ENCODE measurements at places on chromosomes 3 and 15.

DNA sequence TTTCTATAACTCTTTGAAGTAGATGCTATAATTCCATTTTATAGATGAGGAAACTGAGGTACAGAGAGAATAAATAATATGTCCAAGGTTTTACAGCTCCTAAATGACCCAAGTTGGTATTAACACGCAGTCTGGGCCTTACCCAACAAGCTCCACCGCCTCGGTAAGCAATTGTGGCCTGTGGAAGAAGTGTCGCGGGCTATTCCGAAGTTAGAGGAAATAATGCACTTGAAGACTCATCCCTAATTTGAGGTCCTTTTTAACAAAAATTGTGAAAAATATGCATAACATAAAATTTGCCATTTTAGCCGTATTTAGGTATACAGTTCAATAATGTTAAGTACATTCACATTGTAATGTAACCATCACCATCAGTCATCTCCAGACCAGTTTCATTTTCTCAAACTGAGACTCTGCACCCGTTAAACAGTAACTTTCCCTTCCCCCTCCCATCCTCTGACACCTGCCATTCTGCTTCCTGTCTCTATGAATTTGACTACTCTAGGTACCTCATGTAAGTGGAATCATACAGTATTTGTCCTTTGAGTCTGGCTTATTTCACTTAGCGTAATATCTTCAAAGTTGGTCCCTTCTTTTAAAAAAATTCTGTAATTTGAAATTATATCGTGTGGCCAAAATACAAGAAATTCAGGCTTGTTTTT, 18.2 kb downstream of the IDH3A start:
- no peaks in the 10 kb centered on the region for H3K27me3 ChIP-seq
- no peak overlapping the region for H3K4me3 ChIP-seq
- no peak overlapping the region for H3K27ac ChIP-seq
- peaks cover 12% of the 10 kb centered on the region for H3K36me3 ChIP-seq
- no peaks in the 10 kb centered on the region for H3K4me1 ChIP-seq

DNA sequence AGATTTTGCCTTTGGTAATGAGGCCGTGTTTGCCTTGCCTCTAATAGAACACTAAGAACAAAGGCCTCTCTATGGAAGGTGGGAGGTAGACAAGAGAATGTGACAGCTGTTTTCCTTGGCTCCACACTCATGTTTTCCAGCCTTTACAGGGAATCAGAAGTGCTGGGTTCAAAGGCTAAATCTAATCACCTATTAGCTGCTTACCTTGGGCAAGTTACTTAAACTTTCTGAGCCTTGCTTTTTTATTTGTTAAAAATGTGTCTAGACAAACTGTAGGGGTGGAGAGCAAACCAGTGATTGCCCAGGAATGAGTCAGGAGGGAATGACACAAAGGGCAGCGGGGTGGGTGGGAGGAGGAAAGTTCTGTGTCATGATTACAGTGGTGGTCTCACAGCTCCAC, 179.0 kb downstream of the P3H2 start:
- no peak overlapping the region for H3K4me3 ChIP-seq
- H3K27ac ChIP-seq, result no peak overlapping the region
- H3K27me3 ChIP-seq, result peaks cover 2% of the 10 kb centered on the region
- H3K4me1 ChIP-seq, result no peaks in the 10 kb centered on the region

GRCh38 chr3:118272991-118273390, 761.7 kb downstream of the IGSF11 start:
- DNase-seq, result no peak
- H3K27ac ChIP-seq, result no peak overlapping the region
- no peaks in the 10 kb centered on the region for H3K36me3 ChIP-seq
- no peak overlapping the region for H3K4me3 ChIP-seq
- no peaks in the 10 kb centered on the region for H3K27me3 ChIP-seq

GRCh38 chr15:92930054-92930621, 30.0 kb downstream of the CHD2 start:
- H3K27ac ChIP-seq, result no peak overlapping the region
- peaks cover 44% of the 10 kb centered on the region for H3K36me3 ChIP-seq
- DNase-seq, result no peak
- peak overlapping the region; percentile 56 for H3K4me3 ChIP-seq
- H3K27me3 ChIP-seq, result peaks cover 2% of the 10 kb centered on the region

- no peak for DNase-seq
- no peak overlapping the region for H3K4me3 ChIP-seq
- H3K27me3 ChIP-seq, result no peaks in the 10 kb centered on the region
- peaks cover 10% of the 10 kb centered on the region for H3K36me3 ChIP-seq
- no peaks in the 10 kb centered on the region for H3K4me1 ChIP-seq
Measured at GRCh38 chr15:63565536-63566186, 31.5 kb upstream of the FBXL22 start.

DNA sequence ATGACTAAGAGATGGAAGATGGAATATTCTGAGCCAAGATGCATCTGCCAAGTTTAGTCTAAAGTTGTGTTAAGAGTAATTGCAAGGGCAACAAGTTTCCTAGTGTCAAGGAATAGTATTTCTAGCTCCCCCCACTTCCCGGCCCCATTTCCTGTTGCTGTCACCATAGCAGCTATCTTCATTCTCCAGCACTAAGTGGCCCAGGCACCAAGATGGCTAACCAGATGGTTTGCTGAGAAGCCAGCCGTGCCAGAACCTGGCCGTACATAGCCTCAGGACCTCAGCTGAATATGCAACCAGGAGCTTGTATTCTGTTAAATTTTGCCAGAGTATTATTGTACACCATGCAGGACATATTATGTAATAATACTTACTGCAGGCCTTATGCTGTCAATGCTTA, 108.8 kb upstream of the UMPS start:
- peaks cover 2% of the 10 kb centered on the region for H3K27me3 ChIP-seq
- H3K4me3 ChIP-seq, result no peak overlapping the region
- DNase-seq, result peak; percentile 34
- H3K4me1 ChIP-seq, result peaks cover 18% of the 10 kb centered on the region

DNA sequence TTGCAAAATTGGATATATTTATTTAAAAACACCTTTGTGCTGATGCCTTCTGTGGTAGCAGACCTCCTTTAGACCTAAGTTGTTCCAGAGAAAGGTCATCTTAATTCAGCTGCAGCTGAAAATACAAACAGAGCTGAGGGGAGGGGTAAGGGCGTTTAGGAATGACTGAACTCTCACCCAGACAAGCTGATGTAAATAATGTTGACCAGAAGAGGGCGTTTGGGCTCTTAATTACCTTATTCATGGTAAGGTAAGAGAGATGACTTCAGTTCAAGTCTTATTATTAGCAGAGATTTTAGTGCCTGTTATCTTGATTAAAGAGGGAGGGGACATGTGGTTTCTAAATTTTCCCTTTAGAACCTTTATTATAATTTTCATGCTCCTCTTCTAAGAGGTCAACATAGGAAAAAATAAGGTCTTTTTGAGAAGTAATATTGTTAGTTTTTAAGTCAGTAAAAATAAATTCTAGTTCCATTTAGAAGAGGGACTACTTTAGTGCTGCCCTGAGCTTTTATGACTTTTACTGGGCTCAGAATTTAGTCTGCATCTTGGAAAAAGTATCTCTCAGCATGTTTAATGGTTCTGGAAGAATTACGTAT, 46.3 kb downstream of the GPR171 start:
- H3K27me3 ChIP-seq, result peaks cover 2% of the 10 kb centered on the region
- no peak overlapping the region for H3K27ac ChIP-seq
- H3K36me3 ChIP-seq, result no peaks in the 10 kb centered on the region
- H3K4me3 ChIP-seq, result no peak overlapping the region
- DNase-seq, result peak; percentile 45

- no peaks in the 10 kb centered on the region for H3K36me3 ChIP-seq
- no peak overlapping the region for H3K27ac ChIP-seq
- DNase-seq, result no peak
- no peak overlapping the region for H3K4me3 ChIP-seq
Measured at GRCh38 chr3:66466606-66467270, 34.1 kb downstream of the LRIG1 start.

DNA sequence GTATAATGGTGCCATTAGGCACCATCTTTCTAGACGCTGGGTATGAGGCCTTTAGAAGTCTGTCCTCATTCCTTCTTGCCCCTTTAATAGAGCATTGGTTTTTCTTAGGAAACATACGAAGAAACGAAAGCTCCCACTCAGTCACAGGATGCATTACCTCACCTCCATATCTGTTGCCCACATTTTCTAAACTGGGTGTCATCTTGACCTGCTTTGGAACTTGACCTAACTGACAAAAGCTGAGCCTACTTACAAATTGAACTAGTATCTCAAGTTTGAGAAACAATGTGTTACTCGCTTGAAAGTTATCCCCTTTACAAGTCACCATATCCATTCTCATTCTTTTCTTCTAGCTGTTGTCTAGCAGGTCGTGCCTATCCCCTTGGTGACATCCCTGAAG, 102.7 kb downstream of the VPS8 start:
- peaks cover 9% of the 10 kb centered on the region for H3K36me3 ChIP-seq
- H3K4me1 ChIP-seq, result no peaks in the 10 kb centered on the region
- DNase-seq, result no peak
- H3K4me3 ChIP-seq, result no peak overlapping the region
- no peak overlapping the region for H3K27ac ChIP-seq
- peaks cover 3% of the 10 kb centered on the region for H3K27me3 ChIP-seq

Data from endothelial cell (in vitro differentiated cells).